ENCODE measurements at places on chromosomes 11 and 22.

DNA sequence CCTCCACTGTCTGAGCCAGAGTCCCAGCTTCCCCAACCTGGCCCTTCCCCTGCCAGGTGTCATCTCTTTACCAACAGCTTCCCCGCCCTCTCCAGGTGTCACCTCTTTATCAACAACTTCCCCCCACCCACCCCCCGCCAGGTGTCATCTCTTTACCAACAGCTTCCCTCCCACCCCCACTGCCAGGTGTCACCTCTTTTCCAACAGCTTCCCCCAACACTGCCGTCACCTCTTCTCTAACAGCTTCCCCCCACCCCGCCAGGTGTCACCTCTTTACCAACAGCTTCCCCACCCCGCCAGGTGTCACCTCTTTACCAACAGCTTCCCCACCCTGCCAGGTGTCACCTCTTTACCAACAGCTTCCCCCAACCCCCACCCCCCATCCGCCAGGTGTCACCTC is 29.8 kb upstream of the TTLL12 start:
- no peak for DNase-seq

DNA sequence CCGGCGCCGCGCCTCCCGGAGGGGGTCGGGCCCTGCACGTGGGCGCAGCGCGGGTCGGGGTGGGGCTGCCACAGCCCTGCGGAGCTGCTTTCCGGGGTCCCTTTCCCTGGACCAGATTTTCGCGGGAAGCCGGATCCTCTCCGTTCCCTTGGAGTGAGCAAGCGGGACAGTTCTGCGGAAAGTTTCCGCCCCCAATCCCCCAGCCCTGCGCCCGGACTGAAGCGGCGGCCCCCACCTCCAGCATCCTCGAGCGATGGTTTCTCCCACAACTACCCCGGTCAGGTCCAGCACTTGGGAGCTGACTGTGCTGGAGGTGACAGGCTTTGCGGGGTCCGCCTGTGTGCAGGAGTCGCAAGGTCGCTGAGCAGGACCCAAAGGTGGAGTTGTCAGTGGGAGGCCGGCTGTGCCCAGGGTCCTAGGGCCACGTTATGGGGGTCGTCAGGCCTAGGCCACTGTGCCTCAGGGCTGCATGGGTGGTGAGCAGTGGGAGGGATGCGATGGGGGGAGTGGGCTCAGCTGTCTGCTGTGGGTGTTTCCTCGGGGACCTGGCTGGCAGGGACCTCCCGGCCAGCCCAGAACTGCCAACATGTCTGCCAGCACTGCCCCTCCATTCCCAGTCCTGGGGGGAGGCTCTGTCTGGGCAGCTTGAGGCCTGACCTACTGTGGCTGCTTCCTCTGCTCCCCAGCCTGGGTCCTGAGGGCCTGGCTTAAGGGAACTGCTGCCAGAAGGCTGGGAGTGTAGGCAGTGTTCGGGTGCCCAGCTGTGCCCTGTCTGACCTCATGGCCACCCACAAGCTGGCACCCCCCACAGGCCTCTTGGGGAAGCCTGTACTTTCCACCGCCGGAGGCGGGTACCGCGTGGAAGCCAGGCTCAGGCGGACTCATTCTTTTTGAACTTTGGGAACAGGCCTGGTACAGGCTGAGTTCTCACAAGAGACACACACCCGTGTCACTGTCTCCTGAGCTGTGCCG is 726 bp downstream of the ST3GAL4 start:
- DNase-seq, result peak; percentile 79

DNA sequence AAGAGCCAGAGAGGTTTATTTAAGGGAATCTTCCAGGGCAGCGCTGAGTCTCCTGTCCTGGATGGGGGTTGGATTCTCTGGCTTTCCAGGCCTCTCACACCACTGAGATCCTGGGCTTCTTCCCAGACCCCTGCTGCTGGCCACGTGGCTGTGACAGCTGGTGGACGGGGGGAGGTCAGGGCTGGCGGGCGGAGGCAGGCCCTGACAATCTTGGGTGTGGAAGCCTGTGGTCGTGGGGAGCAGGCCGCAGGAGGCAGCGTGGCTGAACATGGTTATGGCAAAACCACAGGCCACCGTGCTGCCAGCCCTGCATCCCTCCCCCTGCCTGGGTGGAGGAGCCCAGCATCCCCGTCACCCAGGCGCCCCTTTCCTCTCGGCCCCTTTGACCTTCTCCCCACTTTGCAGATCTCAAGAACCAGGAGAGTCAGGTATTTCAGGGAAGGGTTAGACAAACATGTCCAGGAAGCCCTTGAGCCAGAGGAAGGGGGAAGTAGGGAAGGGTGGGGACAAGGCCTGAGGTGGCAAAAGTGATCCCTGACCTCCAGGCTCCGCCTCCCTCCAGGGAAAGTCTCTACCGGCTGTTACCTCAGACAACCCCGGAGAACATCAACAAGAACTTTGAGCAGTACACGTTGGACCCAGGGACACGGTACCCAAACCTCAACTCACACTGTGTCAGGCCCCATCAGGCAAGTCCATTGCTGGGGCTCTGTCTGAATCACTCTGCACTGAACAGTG is 111.8 kb downstream of the MICAL2 start:
- no peak for DNase-seq

DNA sequence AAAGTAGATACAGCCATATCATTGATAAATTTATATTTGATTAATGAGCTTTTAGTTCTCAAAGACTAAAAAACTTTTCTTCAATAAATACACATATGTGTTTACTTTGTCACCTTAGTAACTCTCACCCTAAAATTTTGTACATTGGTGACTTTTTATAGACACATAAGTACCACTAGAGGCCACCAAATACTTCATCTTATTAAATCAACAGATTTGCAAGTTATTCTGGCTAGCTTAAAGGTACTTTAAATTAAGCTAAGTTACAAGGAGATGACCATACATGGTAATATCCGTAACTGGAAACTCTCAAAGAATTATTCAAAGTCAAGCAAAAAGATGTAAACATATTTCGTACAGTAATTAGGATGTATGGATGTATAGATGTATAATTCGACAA is 112.2 kb downstream of the SBF2 start:
- no peak for DNase-seq

GRCh38 chr22:28773461-28773867 is 969 bp downstream of the CCDC117 start:
- no peak for DNase-seq

- DNase-seq, result no peak
Measured at GRCh38 chr22:29517215-29517908, 36.2 kb downstream of the THOC5 start.

DNA sequence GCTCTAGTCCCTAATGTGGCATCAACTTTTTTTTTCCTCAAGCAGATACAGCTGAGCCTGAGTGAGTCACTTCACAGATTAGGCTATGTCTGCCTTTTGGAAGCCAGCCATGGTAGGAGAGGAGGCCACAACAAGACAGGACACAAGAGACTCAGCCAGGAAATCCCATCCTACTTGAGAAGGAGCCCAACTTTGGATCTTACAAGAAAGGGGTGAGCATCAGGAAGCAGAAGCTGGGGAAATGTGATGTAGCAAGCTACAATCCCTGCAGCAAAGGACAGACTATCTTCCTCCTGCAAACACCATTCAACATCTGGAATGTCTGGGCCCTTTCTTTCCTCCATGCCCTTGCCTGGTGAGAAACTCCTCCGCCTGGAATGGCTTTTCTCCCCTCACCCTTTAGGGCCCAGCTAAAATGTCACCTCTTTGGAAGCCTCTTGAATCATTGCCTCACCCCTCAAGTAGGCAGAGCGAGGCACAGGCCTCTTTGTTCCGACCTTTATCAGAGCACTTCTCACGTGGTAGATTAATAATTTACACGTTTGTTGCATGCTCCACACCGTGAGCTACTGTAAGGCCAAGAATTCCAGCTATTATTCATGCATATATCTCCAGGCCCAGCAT is 156.4 kb upstream of the PITPNB start:
- DNase-seq, result no peak

Data from sciatic nerve (tissue), 2 donors.